ENCODE measurements at places on chromosomes 1 and 21. TPM values are rescaled to one million over a fixed set of nuclear protein-coding genes. Genes with fewer than 3 reads are reported as not detected.

Gene TRIM67
- 0.58 TPM for total RNA-seq

Gene RBM11
- 0.61 TPM for total RNA-seq

Gene OR14K1
- not detected for total RNA-seq

GRCh38 chr1:23577056-23578004 is 18.0 kb upstream of the ID3 start:
- no peak overlapping the region for H3K4me3 ChIP-seq
- H3K4me1 ChIP-seq: peaks cover 49% of the 10 kb centered on the region
- no peaks in the 10 kb centered on the region for H3K36me3 ChIP-seq
- peak; percentile 52 for DNase-seq

GRCh38 chr1:184160236-184160635 is 108.7 kb downstream of the TSEN15 start:
- H3K4me3 ChIP-seq: no peak overlapping the region
- no peak overlapping the region for H3K27ac ChIP-seq
- H3K4me1 ChIP-seq: no peaks in the 10 kb centered on the region
- H3K27me3 ChIP-seq: no peaks in the 10 kb centered on the region
- H3K36me3 ChIP-seq: no peaks in the 10 kb centered on the region
- DNase-seq: no peak

- H3K36me3 ChIP-seq: no peaks in the 10 kb centered on the region
- no peak for DNase-seq
- no peak overlapping the region for H3K27ac ChIP-seq
- H3K4me3 ChIP-seq: no peak overlapping the region
These were observed 4.1 kb downstream of the S100A2 start for GRCh38 chr1:153561466-153561985.

Gene ACBD3
- total RNA-seq: 38.5 TPM

- H3K27me3 ChIP-seq: no peaks in the 10 kb centered on the region
- H3K4me1 ChIP-seq: no peaks in the 10 kb centered on the region
- H3K36me3 ChIP-seq: no peaks in the 10 kb centered on the region
- H3K27ac ChIP-seq: no peak overlapping the region
These were observed 66.7 kb downstream of the PATJ start for GRCh38 chr1:61808968-61809367.

Gene ZNF593OS
- 0.45 TPM for total RNA-seq

All from Caco-2 (cell line).